Kidney epithelial cell (primary cell): ENCODE measurements at places on chromosomes 12 and 14. TPM values are rescaled to one million over a fixed set of nuclear protein-coding genes. Genes with fewer than 3 reads are reported as not detected.

The SCN8A gene
- 1.3 and 3.1 TPM in 2 replicates for total RNA-seq

The CD27 gene
- total RNA-seq = not detected in 2 replicates

The TAS2R9 gene
- total RNA-seq = not detected in 2 replicates

The ACSS3 gene
- 5.5 and 9.2 TPM in 2 replicates for total RNA-seq

The TMTC1 gene
- total RNA-seq = 1.6 and 1.8 TPM in 2 replicates

The C12orf57 gene
- 216 and 236 TPM in 2 replicates for total RNA-seq

The ITPK1 gene
- total RNA-seq = 21.3 and 23.6 TPM in 2 replicates

The TAS2R7 gene
- not detected in 2 replicates for total RNA-seq

DNA sequence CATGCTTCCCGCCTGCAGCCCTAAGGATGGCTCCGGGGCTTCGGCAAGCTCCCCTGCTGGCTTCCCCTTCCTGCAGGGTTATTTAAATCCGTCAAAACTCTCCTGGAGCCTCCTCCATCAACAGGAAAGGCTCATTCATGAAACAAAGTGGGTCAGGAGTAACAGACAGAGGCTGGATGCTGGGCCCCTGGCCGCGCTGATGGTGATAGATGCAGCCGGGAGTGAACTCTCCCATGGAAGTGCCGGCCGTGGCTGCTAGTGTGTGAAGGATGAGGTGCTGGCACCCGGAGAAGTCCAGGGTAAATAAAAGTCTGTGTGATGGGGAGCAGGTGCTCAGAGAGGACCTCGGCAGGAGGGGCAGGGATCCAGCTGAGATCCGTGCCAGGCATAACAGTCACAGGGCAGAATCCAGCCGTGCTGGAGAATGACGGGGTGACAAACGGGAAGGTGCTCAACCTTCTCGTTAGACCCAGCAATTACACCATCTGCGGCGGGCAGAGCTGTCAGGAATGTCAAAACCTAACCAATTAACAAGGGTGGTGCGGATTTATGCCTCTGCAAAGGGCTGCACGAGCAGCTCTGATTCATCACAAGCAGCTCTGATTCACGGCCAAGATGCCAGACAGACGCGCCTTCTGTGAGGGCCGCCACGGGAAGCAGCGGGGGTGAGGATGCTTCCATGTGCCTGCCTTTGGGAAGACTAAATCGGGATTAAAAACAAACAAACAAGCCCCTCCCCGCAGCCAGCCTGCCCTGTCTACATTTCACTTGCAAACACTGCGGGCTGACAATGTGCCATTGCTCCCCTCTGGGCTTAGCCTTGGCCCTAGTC is 55.6 kb downstream of the SYNE3 start:
- DNase-seq = peak; percentile 89

DNA sequence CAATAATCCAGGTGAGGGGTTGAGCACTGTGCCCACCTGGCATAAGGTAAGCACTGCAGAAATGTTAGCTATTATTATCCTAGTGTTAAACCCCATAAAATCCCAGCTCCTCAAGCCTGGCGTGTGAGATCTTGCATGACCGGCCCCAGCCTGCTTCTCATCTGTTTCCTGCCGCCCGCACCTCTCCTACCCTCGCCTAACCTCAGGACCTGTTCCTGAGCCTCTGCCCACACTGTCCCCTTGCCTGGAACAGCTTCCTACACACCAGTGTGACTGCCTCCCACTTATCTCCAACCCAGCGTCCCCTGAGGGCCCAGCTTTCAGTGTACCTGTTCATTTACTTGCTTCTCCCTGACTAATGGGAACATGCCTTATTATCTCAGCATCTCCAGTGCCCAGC is 24.7 kb downstream of the ISCA2 start:
- no peak for DNase-seq

GRCh38 chr12:2260441-2260840 is 207.7 kb downstream of the CACNA1C start:
- no peak for DNase-seq

DNA sequence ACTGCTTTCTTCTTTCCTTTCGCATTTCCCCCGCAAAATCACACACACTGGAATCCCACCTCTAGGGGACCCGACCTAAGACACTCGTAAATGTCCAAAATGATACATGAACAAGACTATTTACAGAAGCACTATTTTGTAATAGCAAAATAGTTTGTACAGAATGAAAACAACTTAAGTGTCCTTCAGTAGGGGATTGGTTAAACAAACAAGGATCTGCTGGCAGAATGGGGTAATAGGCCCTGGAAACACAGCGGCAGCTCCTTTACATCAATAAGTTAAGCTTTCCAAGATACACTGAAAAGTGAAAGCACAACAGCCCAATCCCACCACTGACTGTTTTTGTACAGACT is 48.8 kb downstream of the LTBP2 start:
- DNase-seq = no peak

DNA sequence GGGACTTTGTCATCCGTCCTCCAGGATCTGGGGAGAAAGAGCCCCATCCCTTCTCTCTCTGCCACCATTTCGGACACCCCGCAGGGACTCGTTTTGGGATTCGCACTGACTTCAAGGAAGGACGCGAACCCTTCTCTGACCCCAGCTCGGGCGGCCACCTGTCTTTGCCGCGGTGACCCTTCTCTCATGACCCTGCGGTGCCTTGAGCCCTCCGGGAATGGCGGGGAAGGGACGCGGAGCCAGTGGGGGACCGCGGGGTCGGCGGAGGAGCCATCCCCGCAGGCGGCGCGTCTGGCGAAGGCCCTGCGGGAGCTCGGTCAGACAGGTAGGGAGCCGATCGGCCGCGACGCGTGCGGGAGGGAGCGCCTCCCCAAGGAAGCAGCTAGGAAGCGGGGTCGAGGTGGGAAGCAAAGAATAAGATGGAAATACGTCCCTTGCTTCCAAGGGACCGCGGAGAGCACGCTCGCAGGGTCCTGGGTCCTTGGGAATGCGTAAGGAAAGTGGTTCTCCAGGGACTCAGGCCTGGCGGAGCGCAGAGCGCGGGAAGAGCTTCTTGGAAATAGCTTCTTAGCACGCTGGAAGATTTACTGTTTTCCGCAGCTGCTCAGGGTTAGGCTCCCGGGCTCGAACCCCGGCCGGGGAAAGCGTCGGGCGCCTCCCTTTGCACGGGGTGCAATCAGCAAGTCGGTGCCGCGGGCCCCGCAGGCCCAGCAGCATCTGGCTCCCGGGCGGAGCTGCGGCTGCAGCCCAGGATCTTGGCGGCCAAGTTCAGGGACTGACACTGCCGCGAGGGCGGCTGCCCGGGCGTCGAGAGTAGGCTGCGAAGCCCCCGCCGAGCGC is 457 bp downstream of the SOCS2 start:
- DNase-seq = no peak

DNA sequence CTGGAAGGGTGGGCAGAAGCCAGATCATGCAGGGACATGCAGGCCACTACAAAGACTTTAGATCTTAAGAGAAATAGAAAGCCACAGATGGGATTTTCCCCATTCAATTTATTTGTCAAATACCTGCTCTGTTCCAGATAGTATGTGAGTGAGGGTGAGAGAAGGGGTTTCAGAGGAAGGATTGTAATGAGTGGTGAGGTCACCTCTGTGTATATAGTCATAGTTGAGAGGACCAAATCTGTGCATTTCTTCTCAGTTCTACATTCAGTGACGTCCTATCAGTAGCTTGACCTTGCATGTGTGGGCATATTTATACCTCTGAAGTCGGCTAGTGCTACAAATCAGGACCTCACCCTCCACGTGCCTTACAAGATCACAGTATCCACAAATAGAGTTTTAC is 31.2 kb upstream of the RBM19 start:
- no peak for DNase-seq

- no peak for DNase-seq
These were observed 8.4 kb upstream of the SIX1 start for GRCh38 chr14:60657456-60658210.
